ENCODE measurements at places on chromosomes 11 and 22.

DNA sequence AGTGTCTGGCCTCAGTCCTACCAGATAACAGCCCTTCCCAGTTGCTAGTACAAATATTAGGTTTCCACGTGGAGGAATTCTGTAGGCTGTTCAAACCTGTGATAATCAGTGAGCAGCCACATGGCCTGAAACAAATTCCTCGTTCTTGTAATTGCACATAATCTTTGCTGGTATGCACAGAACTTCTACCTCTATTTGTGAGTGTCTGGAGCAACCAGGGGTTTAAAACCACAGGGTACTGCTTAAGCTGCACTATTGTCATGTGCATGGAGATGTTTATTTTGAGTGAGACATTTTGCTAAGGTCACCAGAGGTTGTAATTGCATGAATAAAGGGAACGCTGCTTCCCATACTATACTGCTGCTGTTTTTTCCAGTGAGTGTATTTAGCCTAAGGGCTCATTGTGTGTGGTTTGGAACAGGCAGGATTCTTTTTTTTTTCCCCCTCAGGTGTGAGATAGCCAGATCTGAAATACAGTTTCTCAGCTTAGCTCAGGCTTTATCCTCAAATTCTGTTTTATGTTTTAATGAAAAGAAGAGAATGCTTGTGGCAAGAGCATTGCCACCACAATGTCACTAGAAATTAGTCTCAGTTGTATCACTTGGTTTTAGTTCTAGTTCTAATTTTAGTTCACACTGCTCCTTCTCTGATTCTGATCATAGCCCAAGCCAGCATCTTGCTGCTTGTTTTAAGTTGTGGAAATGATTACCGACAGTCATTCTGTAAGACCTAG is 60.5 kb downstream of the CYB5R2 start:
- no peak for DNase-seq

DNA sequence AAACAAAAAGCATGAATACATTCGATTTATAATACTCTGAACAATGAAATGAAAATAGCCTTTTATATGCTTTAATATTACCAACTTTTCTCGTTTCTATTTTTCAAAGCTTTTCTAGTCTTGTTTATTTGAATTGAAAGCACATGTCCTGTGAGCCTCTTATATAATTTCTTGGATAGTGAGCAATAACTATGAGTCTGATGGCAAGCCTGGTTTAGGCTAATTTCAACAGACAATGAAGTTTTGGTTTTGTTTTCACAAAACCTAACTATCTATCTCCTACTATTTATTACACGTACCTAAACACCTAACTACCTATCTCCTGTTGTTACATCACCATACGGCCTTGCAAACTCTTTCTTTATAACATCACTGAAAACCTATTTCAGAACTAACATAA is 29.2 kb upstream of the CEP126 start:
- no peak for DNase-seq

DNA sequence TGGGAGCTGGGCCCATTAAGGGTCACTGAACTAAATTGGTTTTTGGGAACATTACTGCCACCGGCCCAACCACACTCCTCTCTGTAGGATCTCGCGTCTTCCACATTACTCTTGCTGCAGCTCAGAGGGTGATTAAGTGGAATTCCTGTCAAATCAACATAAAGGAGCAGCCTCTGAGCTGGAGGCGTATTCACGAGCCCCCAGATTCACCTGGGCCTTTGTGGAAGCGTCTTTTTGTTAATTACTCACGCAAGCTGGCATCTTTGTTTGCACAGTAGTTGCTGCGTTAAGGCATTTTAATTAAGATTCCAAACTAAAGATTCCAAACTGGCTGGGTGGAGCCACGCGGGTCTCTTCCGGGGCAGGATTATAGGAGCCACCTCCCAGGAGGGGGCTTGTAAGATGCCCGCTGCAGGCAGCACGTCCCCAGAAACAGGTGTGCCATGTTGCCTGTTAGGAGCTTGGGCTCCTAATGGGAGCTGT is 21.5 kb upstream of the RFPL3 start:
- no peak for DNase-seq

DNA sequence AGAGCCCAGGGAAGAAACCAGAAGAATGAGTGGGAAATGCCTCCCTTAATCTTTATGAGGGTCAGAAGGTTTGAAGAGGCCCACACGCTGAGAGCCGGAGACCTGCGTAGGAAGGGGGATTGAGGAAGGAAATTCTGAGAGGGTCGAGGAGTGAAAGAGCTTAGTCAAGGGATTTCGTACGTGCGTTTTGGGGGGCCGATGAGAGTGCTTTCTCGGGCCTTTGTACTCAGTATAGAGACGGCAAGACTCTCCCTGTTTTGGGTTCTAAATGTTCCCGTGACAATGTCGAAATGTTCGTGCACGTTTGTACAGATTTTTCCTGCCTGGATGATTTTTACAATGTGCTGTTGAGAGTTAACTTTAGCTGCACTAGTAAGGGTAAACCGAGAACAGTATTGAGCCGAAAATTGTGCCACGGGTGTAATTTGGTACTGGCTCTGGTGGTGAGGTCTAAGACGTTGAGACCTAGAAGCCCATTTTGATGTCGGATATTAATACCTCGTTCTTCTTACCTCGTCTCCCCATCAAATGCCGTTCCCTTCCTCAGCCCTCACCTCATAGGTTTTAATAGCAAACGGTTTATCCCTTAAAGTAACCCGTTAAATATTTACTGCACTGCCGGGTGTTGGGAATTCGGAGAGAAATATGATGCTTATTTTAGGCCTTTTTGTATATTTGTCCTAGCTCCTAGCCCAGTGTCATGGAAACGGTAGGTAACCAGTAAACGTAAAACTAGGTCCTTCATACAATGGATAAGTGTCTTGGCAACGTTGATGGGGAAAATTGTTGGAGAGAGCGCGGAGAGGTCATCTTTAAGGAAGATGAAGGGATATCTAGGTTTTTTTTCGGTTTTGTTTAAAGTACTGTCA is 734 bp downstream of the C11orf58 start:
- DNase-seq: no peak

GRCh38 chr11:26088391-26088790 is 243.5 kb upstream of the ANO3 start:
- no peak for DNase-seq

DNA sequence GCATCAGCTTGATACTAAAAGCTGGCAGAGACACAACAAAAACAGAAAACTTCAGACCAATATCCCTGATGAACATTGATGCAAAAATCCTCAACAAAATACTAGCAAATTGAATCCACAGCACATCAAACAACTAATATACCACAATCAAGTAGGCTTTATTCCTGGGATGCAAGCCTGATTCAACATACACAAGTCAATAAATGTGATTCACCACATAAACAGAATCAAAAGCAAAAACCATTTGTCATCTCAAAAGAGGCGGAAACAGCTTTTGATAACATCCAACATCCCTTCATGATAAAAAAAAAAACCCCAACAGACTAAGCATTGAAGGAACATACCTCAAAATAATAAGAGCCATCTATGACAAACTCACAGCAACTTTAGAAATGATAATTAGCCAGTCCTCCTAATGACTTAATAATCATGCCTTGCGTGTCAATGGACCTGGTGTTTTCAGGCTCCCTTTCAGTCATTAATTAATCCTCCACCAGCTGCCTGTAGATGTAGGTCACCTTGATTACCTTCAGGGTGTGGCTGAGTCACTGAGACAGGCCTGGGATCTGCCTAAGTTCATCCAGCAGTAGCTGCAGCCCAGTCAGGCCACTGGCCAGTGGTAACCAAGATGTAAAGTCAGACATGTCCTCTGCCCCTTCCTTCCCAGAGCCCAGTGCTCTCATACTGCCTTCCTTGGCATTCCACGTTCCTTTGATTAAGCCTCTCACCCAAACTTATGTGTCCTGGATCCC is 109.8 kb downstream of the EHF start:
- no peak for DNase-seq

GRCh38 chr22:47878460-47878859 is 1116.0 kb downstream of the TBC1D22A start:
- DNase-seq: no peak

GRCh38 chr11:65555693-65556231 is 2.4 kb downstream of the LTBP3 start:
- DNase-seq: peak; percentile 65

DNA sequence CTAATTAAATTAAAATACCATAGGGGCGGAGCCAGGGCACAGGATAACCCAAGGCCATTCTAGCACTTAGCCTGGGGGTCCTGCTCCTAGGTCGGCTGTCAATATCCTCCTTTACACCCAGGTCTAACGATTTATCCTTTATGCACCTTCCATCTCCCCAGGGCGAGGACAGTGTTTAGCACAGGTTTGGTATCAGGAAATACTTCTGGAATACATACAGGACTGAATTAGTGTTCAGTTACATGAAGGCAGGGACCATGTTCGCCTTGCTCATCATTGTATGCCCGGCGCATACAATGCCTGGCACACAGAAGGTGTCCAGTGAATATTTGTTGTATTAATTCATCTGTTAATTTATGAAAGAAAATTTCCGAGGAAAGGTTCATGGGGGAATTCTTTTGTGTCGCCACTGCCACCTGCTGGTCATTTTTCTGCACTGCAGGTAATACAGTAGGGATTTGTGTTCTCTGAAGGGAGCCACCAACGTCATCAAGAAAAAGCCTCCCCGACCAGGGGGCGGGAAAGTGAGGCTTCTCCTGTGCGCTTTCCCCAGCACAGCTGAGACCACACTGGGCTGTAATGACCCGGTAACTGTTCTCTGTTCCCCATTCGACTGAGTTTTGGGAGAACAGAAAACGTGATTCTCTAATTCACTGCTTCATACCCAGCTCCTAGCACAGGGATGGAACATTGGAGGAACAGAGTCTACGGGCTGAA is 68.7 kb upstream of the ASPHD2 start:
- DNase-seq: peak; percentile 18

GRCh38 chr11:783581-784015 is 6.3 kb downstream of the CEND1 start:
- DNase-seq: peak; percentile 91

DNA sequence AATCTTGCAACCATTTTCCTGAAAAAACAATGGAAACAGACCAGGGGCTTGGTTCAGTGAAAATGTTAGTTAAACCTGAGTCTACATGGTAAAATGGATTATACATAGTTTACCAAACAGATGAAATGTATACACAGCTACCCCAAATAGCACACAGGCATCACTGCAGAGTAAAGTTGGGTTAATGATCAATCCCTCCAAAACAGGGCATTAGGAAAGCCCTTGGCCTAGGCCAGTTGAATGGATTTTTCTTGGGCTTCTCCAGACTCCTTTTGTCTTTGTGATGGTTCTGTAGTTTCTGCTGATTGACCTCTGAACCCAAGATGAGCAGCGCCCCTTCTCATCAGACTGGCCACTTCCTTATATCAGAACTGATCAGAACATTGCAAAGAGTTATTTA is 173.5 kb downstream of the RRAS2 start:
- no peak for DNase-seq

GRCh38 chr11:29166306-29166705 is 850.5 kb downstream of the KCNA4 start:
- no peak for DNase-seq

DNA sequence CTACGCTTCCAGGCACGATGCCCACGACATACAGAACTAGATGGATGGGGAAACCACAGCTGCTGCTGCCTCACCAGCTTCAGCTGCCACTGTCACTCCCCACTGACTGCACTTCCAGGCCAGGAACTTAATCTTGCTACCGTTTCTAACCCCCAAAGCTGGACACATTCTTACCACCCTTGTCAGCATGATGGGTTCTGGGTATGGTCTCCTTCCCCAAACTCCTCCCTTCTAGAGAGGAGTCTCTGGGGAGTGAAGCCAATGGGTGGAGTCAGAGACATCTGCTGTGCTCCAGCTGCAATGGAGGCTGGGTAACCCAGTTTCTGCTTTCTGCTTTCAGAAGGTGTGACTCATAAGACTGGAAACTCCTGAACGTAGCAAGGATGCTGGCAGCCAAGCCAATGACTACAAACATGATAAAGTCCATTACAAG is 87.0 kb upstream of the THY1 start:
- DNase-seq: peak; percentile 67

DNA sequence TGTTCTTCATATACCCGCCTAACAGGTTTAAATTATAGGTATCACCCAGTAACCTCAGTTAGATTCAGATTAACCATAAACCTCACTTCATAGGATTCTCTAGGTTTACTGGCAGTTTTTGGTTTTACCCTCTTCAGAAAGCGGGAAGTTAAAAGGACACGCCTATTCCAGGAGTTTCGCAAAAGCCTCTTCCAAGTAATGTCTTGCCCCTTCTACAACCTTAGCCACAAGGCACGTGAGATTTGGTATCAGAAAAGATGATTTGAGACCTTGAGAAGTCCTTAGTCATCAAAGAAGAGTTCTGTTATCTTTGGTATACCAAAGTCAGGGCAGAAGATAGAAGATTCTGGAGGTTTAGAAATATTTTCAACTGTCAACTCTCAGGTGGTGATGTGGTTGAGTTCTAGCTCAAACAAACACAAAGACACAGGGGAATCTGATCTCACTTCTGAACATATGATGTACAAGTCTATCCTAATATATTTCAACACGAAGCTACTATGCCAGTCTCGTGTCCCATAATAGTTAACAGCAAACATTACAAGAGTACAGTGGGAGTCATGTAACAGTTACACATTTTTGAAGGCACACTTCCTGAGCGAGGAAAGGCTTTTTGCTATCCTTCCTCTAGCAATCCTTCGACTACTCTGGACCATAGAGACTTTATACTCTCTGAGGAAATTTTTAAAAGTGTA is 103.5 kb downstream of the USP35 start:
- no peak for DNase-seq

DNA sequence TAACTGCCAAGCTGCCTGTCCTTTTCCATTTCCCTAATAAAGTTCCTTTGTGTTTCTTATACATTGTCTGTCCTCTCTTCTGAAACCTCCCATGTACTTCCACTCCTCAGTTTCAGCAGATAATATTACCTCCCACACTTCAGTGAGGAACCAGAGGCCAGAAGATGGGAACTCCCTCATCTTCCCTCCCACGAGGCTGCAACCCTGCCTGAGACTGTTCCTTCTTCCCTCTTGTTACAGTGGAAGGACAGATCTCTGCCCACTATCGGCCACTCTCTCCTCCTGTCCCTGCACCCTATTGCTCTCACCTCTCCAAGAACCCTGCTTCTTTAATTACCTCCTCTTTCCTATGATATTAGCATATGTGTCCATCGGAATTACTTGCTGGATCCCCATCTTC is 38.1 kb upstream of the SWAP70 start:
- no peak for DNase-seq

GRCh38 chr22:38859581-38860282 is 12.3 kb downstream of the CBX6 start:
- no peak for DNase-seq
